NCI-H526 (cell line): ENCODE measurements at places on chromosomes 7 and 10.

DNA sequence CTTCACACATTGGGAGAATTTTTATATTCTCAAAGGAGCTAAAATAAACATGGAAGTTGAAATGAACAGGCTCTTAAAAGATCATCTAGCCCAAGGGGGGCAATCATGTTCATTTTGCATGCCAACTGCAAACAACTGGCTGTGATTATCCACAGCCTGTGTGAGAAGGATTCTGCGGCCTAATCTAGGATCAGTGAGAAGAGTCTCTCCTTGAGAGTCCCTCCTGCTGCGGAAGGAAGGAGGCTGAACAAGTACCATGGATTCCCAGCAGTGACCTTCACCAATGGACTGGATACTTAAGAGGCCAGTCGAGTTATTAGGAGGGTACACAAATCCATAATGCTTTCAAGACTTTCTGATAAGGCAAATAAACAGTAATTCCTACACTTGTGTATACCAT, 76.7 kb downstream of the IGF2BP3 start:
- DNase-seq = no peak

DNA sequence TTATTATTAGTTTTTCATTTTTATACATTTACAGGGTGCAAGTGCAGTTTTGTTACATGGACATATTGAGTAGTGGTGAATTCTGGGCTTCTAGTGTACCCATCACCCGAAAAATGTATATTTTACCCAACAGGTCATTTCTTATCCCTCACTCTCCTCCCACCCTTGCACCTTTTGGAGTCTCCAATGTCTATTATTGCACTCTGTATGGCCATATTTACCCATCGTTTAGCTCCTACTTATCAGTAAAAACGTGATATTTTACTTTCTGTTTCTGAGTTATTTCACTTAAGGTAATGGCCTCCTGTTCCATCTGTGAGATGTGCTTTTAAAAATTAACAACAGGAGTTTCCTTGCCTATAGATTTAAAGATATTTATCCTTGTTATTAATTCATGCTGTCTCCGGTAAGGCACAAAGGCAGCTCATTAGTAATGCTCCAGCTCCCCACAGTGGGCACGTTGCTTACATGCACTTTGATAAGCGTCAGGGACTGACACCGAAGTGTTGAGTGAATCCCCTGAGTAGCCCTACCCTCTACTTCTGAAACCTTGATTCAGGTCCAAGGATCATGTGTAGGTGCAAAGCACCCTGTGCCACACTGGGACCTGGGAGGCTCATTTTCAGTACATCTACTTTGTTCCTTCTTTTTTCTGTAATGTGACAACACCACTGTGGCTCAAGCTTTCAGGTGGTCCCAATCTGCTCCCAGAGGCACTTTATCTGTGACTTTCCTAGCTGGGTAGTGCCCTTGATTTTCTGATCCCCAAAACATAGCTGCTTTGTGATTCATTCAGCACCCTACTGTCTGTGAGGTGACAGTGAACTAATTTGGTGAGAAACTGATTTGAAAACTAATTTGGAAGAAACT, 27.3 kb downstream of the HYAL4 start:
- peak; percentile 52 for DNase-seq

DNA sequence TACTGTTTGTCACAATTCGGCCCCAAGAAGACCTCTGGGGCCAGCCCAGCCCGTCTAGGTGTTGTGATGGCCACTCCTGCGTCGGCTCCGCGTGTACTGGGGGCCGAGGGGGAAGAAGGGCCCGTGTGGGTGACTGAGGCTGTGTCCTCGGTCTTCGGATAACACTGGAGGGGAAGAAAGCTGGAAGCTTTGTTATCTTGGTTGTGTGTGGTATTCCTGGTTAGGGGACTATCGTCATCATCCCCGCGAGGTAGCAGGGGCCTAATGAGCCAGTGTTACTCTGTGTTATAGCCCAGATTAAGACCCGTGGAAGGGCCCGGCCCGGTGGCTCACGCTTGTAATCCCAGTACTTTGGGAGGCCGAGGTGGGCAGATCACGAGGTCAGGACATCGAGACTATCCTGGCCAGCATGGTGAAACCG, 854 bp downstream of the MTG1 start:
- no peak for DNase-seq

- no peak for DNase-seq
Measured at GRCh38 chr7:74355091-74355490, 65.9 kb downstream of the CLIP2 start.

GRCh38 chr7:93562936-93563335, 11.6 kb downstream of the CALCR start:
- no peak for DNase-seq

DNA sequence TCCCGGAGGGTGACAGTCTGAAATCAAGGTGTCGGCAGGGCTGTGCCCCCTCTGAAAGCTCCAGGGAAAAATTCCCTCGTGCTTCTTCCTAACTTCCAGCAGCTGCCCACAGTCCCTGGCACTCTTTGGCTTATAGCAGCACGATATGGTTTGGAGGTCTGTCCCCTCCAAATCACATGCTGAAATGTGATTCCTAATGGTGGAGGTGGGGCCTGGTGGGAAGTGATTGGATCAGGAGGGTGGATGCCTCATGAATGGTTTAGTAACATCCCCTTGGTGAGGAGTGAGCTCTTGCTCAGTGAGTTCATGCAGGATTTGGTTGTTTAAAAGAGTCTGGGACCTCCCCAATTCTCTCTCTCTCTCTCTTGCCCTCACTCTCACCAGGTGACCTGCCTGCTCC, 51.1 kb downstream of the GPAM start:
- no peak for DNase-seq

DNA sequence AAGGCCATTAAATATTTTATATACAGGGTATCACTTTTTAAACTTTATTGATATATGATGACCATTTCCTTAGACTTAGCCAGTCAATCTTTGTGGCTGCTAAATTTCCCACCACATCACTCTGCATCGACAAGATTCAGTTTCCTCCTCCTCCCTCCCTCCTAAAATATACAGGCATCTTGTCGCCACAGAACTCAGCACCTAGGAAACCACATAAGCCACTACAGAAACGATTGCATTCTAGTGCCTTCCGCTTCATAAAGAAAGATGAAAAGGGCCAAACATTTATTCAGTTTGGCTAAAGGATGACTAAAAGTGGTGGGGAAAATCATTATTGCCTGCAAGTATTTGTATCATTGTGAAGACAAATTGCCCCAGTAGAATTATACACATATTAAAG, 30.7 kb downstream of the ERCC6 start:
- no peak for DNase-seq

- no peak for DNase-seq
Measured at GRCh38 chr7:155975490-155975889, 163.2 kb upstream of the SHH start.

- DNase-seq = no peak
Measured at GRCh38 chr7:50531928-50532327, 33.3 kb downstream of the DDC start.

- DNase-seq = peak; percentile 24
Measured at GRCh38 chr7:129775695-129776361, 164.3 kb downstream of the NRF1 start.

- no peak for DNase-seq
Measured at GRCh38 chr7:96359876-96360275, 38.0 kb upstream of the SLC25A13 start.

DNA sequence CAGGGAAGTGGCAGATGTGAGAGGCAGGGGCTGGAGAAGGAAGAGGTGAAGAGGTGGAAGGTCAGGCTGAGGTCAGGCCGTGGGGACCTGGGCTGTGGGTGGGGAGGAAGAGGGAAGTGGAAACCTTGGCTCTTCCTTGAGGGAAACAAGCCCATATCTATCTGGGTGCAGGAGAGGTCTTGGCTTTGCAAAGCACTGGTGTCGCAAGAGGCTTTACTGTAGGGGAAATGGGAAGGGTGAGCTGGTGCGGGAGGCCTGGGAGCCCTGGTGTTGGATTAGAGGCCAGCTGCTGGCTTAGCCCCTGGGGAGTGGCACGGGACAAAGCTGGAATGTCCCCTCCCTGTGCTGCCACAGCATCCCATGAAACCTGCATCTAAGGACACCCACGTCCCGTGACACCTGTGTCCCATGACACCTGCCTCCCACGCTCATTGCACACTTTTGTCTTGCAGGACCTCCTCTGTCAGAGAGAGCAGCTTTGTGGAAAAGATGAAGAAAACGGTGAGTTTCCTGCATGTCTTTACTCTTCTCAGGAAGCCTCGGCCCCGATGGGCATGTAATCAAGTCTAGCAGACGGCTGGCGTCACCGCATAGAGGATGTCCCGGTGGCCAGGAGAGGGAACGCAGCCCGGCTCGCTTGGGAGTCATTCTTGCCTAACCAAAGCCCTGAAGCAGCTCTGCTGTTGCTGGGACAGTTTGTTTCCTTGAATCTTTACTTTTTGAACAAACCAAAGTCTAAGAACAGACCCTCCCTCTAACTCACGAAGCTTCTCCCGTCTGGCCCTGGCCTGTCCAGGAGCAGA, 22.2 kb downstream of the TMEM120A start:
- DNase-seq = no peak

GRCh38 chr10:103476046-103476768, 2.8 kb downstream of the CALHM3 start:
- DNase-seq = peak; percentile 13

DNA sequence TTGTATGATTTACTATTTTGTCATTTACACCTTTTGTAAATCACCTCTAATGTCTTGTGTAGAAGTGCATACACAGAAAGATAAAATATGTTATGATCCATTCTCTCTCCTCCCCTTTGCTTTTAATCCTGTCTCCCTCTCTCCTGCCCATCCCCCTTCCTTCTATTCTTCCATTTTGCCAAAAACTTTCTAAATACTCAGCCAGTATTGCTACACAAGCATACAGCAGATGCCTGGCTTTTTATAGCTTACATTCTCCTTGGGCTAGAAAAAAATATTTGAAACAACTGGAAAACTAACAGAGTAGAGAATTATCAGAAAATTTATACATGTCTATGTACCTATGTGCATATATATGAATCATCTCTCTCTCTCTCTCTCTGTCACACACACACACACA, 308.7 kb upstream of the BMPER start:
- DNase-seq = no peak

DNA sequence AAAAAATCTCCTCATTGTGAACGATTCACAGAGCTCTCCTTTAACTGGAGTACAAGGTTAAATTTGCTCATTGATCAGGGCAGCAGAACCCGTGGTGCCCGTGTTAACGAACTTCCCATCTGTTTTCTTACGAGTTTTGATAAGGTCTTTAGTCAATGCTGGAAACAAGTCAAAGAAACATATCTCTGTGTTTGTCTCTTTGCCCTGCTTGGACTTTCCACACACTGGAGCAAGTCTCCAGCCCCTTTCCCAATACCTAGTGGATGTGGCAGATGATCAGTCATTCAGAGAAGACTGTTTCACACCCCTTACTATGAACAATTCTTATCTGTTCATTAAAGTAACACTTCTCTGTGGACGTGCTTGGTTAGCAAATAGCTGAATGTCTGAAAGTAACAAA, 121.3 kb downstream of the ARID5B start:
- DNase-seq = no peak

DNA sequence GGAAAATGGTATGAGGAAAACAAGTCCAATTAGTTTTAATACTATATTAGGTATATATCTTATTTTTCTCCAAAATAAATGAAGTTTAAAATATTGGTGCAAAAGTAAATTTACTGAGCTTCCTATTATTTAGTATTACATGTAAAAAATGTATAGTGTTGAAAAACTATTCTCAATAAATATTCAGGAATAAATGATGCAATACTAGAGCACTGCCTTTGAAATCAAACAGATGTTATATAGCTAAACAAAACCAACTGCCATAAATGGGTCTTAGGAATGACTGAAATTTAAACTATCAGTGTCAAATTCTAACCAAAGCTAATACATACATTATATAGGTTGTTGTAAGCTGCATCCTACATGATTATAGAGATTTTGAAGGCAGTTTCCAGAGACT, 1434.0 kb upstream of the LRRTM3 start:
- DNase-seq = no peak

- DNase-seq = no peak
Measured at GRCh38 chr10:77932016-77932715, 5.6 kb upstream of the DLG5 start.

DNA sequence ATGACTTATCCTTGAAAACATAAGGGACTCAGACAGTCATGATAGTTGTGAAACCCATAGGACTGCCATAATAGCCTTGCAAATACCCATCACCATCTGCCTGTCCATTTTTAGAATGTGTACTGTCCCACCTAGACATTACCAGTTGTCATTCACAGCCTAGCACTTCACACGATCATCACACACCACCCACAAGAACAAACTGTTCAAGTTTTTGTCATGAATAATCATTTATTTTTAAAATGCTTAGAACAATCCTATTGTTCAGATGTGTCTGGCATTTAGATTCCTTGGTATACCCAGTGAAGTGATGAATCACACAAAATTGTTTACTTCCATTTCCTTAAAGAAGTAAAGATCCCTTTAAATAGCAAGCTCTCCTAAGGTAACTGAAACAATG, 46.6 kb downstream of the CCDC3 start:
- DNase-seq = no peak
